Anterior cingulate cortex (tissue), 58 donors: ENCODE measurements at places on chromosomes 12 and 14.
A peak's percentile ranks its signal among the peaks of the same experiment; 100 is the strongest.

DNA sequence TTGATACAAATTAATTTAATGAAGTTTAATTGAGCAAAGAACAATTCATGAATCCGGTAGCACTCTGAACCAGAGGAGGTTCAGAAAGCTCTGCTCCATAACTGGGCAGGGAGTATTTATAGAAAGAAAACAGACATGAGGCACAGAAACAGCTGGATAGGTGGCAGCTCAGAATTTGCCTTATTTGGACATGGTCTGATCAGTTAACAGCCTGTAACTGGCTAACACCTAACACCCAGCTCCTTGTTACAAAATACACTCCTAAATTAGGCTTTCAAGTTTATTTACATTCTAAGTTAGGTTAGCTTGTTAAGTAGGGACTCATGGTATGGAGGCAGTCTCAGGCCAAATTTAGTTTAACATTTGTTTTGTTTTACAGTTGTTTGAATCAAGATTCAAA, 67.8 kb upstream of the TMCC3 start:
- DNase-seq = no peak

- DNase-seq = no peak
Observed at GRCh38 chr12:87304406-87304805, 724.8 kb downstream of the C12orf50 start.

GRCh38 chr14:23513005-23513817, 38.4 kb downstream of the ZFHX2 start:
- DNase-seq = peak; percentile 95

GRCh38 chr12:125038976-125039625, 26.1 kb upstream of the AACS start:
- DNase-seq = no peak

DNA sequence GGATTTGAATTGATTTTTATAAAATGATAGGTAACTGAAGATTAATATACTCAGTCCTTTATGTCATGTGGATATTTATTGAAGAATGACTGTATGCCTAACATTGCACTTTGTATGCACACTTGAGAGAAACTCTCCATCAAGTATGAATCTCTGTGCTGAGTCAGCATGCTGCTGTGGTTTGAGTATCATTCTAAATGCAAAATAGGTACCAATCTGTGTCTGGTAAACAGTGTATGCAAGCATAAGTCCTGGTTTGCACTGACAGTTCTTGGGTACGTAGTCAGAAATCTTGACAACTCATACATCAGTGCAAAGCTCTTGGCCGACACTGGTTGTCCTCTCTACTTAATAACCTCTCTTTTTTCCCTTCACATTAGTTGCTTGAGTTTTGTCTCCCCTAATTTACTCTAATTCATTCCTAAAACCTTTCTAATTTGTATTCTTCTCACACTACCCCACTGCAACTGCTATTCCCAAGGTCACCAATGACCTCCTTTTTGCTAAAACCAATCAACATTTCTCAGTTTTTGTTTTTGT, 21.8 kb downstream of the MGAT4C start:
- DNase-seq = no peak

DNA sequence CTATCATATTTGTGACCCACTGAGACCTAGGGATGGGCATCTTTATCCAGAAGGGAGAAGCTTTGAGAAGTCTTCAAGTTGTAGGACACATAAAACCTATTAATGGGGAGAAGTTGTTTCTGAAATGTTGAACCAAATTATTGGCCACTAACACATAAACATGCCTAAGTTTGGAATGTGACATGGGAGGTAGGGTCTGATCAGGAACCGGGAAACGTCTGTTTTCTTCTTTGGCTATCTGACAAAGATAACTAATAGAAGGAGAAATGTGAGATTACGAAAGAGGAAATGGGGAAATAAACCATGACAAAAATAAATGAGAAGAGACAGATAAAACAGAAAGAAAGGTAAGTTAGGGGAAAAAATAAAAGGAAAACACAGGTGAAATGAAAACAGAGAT, 425.2 kb downstream of the EGLN3 start:
- DNase-seq = no peak

- DNase-seq = no peak
Observed at GRCh38 chr14:64080452-64080851, 213.7 kb downstream of the ESR2 start.

DNA sequence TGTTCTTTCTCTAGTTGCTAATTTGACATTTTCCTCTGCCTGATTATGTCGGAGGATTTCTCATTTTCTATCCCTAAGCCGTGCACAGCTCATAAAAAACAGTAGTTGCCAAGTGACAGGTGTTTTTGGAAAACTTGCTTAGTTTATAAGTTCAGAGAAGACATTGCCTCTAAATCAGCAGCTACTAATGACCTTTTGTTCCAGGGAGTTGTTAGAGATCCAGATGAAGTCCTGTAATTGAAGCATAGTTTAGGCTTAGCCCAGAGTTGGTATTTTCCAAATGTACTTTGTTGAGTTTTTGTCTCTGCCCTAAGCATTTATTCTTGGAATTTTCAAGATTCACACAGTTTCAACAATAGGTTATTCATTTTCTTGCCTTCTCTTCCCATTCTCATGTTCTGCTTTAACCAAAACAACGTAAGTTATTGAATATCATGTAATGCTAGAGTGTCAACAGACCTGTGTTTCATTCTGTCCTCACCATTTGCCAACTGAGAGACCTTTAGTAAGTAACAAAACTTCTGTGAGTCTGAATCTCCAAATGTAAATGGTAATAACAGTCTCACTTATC, 110.0 kb upstream of the SLCO1C1 start:
- DNase-seq = no peak

- no peak for DNase-seq
Observed at GRCh38 chr12:23555825-23556207, 393.7 kb downstream of the SOX5 start.

DNA sequence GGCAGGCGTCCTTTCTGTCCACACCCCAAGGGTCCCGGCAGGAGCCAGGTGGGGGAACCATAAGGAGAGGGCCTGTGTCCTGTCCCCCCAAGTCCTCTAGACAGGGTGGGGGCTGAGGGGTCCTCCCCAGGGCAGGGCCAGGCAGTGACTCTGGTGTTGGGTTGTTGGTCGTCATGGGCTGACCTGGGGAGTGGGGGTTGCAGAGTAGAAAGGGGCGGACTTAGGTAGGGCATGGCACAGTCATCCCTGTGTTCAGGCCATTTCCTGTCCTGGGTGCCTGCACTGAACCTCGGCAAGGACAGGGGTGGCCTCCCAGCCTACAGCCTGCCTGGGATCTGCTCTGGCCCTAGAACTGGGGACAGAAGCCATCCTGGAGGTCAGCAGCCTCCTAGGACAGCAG, 356.2 kb downstream of the TMEM121 start:
- no peak for DNase-seq

DNA sequence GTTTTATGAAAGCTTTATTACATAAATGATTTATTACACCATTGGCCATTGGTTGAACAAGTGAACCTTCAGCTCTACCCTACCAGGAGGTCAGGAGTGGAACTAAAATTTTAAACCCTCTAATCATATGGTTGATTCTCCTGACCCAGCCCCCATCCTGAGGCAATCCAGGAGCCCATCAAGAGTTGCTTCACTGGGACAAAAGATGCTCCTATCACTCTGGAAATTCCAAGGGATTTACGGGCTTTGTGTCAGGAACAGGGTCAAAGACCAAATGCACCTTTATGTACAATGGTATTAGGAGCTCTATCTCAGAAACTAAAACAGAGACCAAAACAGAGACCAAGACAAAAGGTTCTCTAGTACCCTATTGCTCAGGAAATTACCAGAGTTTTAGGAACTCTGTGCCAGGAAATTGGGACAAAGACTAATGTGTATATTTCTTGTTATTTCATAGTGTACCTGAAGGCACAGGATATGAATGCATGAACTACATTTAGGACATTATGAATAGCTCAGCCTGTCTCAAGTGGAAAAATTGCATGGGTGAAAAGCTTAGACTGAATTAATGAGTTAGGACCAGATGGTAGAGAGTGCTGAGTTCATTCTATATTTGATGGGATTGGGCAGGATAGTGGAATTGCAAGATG, 171.7 kb upstream of the FLRT2 start:
- no peak for DNase-seq

GRCh38 chr14:55062517-55063351, 11.3 kb downstream of the MAPK1IP1L start:
- DNase-seq = no peak

DNA sequence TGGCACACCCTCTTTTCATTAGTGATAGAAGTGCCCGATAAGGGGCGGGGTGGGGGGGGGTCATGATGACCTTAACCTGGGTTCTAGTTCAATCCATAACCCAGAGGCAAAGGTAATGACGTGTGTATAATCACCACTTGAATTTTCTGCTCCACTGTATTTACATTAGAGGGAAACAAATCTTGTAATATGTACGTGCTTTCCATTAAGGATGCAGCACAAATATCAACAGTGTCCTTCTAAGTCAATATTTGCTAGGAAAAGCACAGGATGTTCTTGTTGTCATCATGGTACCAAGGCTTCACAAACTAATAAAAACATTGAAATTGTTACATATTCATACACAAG, 121.2 kb upstream of the SLC38A2 start:
- no peak for DNase-seq

- DNase-seq = no peak
Observed at GRCh38 chr14:94679937-94680861, 68.0 kb downstream of the SERPINA3 start.

GRCh38 chr14:101591582-101591981, 30.3 kb downstream of the DIO3 start:
- DNase-seq = no peak

DNA sequence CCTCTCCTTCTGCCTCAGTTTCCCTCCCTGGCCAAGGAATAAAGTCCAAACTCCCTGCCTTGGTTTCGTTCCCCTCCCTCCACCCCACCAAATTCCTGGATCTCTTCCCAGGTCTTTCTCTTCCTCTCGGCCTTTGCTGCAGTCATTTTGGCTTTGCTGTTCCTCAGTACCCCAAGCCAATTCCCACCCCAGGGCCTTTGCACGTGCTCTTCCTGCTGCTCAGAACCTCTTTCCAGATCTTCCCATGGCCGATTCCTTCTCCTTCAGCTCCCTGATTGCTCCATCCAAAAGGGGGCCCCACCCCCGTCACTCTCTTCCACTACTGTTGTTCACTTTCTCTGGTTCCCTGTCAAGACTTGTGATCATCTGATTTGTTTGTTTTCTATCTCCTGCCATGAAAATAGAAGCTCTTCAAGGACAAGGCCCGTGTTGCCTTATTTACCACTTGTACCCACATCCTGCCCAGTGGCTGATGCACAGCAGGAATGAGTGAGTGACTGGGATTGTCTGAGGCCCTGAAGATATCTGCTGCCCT, 3.1 kb downstream of the HNF1A start:
- DNase-seq = no peak

- no peak for DNase-seq
Observed at GRCh38 chr12:28212182-28212581, 21.9 kb downstream of the CCDC91 start.

DNA sequence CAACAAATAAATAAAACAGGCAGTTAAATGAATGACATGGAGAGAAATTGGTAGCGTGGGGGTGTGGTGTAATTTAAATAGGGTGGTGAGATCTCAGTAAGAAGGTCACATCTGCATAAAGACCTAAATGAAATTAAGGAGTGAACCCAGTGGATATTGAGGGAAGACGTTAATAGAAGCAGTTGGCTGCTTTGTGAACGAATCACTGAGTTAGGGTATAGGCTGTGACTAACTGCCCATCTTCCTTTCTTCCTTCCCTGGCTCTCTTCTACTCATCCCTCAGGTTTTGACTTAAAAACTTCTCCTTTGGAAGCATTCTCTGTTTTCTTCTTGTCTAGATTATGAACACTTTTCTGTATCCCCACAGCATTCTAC, 64.7 kb downstream of the BTG1 start:
- no peak for DNase-seq

GRCh38 chr12:91349476-91349875, 166.9 kb upstream of the DCN start:
- DNase-seq = no peak

- no peak for DNase-seq
Observed at GRCh38 chr14:104343690-104344640, 205.6 kb downstream of the KIF26A start.

DNA sequence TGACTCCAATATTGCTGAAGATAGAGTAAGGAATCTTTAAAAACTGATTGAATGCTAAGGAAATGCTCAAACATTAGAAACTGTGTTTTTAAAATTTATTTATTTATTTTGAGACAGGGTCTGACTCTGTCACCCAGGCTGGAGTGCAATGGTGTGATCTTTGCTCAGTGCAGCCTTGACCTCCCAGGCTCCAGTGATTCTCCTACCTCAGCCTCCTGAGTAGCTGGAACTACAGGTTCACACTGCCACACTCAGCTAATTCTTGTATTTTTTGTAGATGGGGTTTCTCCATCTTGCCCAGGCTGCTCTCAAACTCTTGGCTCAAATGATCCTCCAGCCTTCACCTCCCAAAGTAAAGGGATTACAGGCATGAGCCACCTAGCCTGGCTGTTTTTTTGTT, 3.3 kb upstream of the DCAF5 start:
- DNase-seq = no peak
